ENCODE measurements at places on chromosomes 6 and 20.

GRCh38 chr20:32918751-32919150 is 60.0 kb downstream of the EFCAB8 start:
- peak; percentile 13 for DNase-seq

- no peak for DNase-seq
These were observed 13.5 kb upstream of the RAB5IF start for GRCh38 chr20:36591854-36592641.

DNA sequence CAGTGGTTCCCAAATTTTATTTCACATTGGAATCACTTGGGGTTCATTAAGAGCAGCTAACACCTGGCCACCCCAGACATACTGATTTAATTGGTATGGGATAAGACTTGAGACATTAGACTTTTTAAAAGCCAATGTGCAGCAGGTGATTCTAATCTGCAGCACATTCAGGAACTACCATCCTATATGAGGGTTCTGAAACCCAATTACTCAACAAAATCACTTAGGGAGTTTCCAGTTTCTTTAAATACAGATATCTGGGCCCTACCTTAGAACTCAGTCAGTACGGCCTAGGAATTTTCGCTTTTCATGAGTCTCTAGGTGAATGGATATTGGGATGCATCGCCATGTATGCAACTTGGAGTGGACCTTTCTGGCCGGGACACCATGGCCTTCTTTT is 24.0 kb upstream of the L3MBTL3 start:
- no peak for DNase-seq

DNA sequence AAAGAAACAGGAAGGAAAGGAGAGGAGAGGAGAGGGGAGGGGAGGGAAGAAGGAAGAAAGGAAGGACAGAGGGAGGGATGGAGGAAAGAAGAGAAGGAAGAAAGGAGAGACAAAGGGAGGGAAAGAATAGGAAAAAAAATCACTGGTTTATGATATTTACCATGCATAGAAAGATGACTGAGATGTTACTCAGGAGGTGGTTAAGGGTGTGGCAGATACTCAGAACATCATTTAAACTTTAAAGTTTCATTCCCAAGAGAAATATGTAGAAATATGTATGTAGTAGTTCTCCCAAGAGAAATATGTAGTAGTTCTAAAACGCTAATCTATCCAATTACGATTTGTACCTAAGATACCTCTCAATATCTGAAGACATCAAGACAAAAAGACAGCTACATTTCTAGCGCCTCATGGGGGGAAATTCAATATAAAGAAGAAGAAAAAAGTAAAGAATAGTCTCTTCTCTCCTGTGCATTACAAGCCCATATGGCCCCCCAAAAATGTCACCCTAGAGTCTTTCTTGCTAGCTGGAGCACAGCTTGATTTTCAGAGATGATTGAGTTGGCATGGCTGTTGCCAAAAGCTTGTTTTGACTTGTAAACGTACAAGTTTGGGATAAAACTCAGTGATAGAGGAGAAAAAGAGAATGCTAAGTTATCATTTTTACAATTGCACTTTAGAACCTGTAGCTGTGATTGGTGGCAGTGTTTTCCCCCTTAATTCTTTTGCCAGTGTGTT is 539.2 kb downstream of the CDH26 start:
- DNase-seq: no peak

DNA sequence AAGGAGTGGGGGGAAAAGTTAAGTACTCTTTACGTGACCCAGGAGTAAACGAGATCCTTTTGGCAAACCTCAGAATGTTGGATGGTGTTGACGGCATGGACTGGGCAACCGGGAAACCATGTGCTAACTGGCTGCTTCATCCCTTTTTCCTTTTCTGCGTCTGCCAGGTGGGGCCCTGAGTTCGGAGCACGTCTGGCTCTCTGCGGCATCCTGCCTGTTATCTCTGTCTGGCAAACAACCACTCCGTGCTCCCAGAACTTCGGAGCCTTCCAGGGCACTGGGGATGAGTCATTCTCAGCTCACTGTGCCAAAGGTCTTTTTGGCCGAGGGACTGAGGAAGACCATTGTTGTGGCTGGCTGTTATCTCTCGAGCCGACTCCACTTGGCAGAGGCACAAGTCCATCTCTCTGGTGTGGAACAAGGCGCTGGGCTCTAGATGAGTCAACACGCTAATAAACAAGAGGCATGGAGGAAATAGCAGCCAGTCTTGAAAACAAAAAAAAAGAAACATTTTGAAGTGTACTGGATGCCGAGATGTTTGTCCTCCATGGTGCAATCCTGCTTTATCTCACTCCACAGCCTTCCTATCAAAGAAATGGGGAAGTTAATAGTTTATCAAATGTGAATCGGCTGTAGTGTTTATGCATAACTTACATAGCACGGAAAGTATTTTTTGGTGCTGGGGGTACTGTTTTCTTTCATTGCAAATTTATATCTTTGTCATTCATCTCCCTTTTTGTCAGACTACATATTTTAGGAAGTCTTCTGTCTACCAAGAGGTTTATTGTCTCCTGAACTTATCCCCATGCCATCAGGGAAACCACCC is 64.6 kb upstream of the TXNDC5 start:
- peak; percentile 97 for DNase-seq

DNA sequence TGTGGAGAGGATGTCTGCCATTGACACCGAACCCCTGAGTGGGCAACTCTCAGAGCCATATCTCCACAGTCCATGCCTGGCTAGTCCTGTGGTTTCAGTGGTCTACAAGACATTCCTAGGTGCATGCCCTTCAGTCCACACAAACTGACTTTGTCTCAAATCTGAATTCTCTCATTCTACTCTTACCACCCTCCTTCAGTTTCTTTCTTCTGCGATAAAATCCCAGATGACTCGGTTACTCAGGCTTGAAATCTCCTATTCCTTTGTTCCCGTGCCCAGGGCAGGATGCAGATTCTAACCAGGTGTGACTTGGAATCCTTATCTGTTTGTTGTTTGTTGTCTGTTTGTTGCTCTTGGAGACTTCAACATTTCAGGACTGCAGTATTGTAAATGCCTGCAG is 9.3 kb downstream of the CDS2 start:
- DNase-seq: no peak

- DNase-seq: no peak
These were observed 120.4 kb downstream of the BCAS1 start for GRCh38 chr20:53950031-53950430.

GRCh38 chr20:46315311-46315710 is 7.0 kb upstream of the CDH22 start:
- DNase-seq: no peak

DNA sequence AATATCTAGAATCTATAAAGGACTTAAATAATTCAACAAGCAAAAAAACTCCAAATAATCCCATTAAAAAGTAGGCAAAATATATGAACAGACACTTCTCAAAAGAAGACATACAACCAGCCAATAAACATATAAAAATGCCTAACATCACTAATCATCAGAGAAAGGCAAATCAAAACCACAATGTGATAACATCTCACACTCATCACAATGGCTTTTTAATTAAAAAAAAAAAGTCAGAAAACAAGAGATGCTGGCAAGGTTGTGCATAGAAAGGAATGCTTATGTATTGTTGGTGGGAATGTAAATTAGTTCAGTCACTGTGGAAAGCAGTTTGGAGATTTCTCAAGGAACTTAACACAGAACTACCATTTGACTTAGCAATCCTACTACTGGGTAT is 979.6 kb upstream of the MAP3K7 start:
- DNase-seq: peak; percentile 15

- no peak for DNase-seq
These were observed 48.7 kb downstream of the PSMG4 start for GRCh38 chr6:3307436-3307835.

GRCh38 chr6:133804265-133804664 is 84.6 kb upstream of the TCF21 start:
- DNase-seq: no peak

GRCh38 chr20:38395165-38395564 is 40.0 kb downstream of the SNHG17 start:
- peak; percentile 62 for DNase-seq

DNA sequence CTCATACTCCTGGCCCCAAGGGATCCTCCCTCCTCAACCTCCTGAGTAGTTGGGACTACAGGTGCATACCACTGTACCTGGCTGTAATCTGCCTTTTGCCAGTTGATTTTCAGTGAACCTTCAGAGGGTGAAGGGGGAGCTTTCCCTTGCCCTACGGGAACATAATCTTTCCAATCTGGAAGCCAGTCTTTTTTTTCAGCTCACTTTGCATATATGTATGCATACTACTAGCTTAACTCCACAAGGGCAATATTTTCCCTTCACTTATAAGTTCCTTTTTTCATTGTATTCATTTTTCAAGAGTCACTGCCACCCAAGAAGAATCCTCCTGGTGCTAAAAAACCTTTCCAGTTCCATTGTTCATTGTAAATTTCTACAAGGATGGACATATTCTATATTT is 53.4 kb upstream of the GCM1 start:
- DNase-seq: no peak

GRCh38 chr20:49394264-49394663 is 88.2 kb downstream of the KCNB1 start:
- no peak for DNase-seq

GRCh38 chr20:52235129-52235528 is 43.5 kb upstream of the ZFP64 start:
- DNase-seq: no peak

- DNase-seq: no peak
These were observed 206.4 kb upstream of the HDDC2 start for GRCh38 chr6:125507987-125508655.

DNA sequence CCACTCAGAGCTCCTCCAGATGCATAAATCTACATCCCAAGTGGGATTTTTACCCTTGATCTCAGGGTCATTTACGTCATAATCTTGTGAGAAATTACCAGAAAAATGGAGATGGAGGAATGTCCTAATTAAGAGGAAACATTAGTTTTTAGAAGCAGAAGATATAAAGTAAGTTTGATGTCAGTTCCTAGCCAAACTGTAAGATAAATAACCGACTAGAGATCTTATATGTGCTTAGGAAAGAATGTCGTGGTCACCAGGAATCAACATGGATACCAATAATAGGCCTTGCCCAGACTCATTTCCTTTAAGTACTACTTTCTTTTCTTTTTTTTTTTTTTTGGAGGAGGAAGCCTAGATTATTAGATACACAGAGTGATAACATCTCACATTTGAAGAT is 186.9 kb downstream of the UTRN start:
- DNase-seq: no peak

DNA sequence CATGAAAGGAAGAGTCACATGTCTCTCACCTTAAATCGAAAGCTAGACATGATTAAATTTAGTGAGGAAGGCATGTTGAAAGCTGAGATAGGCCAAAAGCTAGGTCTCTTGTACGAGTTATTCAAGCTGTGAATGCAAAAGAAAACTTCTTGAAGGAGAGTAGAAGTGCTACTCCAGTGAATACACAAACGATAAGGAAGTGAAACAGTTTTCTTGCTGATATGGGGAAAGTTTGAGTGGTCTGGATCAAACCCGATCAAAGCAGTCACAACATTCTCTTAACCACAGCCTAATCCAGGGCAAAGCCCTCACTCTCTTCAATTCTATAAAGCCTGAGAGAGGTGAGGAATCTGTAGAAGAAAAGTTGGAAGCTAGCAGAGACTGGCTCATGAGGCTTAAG is 1.9 kb upstream of the TPD52L1 start:
- DNase-seq: no peak

- no peak for DNase-seq
These were observed 46.1 kb upstream of the PBOV1 start for GRCh38 chr6:138264372-138264880.

DNA sequence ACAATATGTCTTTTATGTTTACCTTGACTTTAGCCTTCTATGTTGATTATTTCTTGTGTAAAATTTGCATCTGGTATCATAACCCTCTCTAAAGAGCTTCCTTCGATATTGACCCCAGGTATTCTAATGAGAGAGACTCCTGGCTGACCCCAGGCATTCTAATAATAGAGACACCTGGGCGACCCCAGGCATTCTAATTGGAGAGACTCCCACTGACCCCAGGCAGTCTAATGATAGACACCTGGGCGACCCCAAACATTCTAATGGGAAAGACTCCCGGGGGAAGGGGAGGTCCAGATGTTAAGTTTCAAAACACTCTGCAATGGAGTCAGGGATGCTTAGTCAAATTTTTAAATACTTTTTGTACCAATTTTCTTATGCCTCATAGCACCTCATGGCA is 726.4 kb downstream of the COL12A1 start:
- DNase-seq: no peak

DNA sequence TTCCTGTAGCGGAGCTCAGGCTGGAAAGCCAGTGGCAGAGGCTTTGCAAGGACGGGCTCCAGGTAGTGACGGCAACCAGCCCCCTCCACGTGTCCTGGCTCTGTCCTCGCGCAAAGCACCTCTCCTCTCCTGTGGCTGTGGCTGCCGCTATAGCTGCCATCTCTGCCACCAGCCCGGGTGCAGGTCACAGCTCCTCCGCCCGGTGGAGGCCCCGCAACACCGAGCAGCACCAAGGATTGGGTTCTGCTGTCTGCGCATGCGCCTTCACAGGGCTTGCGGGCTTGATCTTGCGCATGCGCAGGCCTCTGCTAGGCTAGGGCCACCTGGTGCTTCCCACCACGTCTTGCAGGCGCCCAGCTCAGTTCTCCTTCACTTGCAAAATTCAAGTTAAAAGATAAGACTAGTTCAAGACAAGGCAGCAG is 625.4 kb downstream of the QKI start:
- no peak for DNase-seq

GRCh38 chr6:12473494-12473893 is 183.3 kb downstream of the EDN1 start:
- DNase-seq: no peak

DNA sequence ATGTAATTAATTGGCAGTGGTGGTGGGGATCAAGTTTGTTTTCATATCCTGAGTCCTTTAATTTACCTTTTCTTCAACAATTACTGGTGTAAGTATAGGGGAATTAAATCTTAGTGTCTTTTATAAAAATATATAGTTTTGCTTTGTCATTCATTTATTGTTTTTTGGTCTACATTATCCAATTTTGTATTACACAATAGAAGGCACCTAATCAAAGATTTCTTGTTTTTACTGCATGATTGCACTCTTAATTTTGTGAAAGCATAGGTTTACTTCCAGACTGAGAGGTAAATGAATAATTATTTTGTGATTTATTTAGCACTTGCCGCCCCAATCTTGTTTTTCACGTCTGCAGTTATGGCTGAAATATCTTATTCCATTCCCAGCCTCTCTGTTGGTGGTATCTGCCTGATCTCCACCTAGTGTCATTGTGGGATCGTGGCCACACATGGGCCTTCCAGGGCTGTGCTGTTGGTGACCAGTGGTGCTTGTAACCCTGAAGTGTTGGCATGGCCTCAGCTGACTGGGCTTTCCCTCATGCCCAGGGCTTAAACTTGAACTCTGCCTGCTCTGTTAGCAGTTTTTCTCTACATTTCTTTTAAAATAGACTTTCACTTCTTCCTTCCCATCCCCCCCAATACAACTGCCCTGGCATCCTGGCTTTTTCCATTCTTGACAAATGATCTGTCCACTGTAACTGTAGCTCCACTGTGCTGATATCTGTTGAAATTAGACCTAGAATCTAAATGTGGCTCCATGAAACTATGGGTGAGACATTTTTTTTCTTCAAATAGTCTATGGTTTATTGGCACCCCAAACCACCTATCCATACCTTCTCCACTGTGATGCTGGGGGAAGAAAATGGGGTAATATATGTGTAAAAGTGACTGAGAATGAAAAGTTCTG is 24.8 kb downstream of the E2F3 start:
- DNase-seq: no peak

GRCh38 chr20:24912397-24913075 is 36.5 kb upstream of the CST7 start:
- peak; percentile 23 for DNase-seq

GRCh38 chr20:35329435-35330139 is 37.4 kb upstream of the FAM83C start:
- DNase-seq: peak; percentile 74

GRCh38 chr6:71886184-71887005 is at the start of gene RIMS1:
Gene RIMS1, plus strand, starts transcription at chr6:71886550. Its CDS starts 474 bp downstream, at chr6:71887024.
- peak; percentile 42 for DNase-seq

GRCh38 chr6:149922642-149923326 is at the start of gene RAET1G:
Gene RAET1G, minus strand, starts transcription at chr6:149923121. Its CDS starts 111 bp downstream, at chr6:149923010.
- DNase-seq: peak; percentile 92

All from SJSA1 (cell line).